ENCODE measurements at places on chromosomes 16 and 17. TPM values are rescaled to one million over a fixed set of nuclear protein-coding genes. Genes with fewer than 3 reads are reported as not detected.

- peaks cover 3% of the 10 kb centered on the region for H3K36me3 ChIP-seq
- no peaks in the 10 kb centered on the region for H3K27me3 ChIP-seq
- no peak for DNase-seq
- no peak overlapping the region for H3K4me3 ChIP-seq
Observed at GRCh38 chr17:46730679-46731078, 87.8 kb downstream of the WNT3 start.

DNA sequence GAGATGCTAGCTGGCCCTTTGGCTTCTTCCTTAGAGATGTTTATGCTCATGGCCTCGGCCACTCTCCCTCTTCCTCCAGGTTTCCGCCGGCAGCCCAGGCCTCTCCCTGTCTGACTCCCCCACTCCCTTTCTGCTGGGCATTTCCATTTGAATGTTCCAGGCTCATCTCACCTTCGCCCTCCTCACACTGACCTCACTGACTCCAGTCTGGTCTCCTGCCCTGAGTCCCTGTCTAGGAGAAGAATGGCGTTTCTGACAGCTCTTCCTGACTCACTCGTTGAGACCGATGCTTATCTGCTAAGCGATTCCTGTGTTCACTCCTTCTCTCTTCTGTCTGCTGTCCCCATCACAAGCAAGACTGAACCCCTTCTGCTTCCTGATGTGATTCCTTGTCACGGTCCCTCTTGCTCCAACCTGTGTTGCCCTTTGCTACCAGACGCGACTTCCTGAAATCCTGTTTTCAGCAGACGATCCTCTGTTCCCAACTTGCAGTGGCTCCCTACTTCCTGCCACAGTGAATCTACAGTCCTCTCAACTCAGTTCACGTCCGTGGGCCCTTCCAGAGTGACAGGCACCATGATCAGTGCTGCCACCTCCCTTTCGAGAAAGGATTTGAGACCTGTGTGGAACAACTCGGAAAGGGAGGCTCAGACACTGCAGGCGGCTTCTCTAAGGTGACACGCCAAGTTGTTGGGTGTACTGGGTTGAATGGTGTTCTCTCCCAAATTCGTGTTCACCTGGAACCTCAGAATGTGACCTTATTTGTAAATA lies 176.4 kb downstream of the MSI2 start:
- peaks cover 27% of the 10 kb centered on the region for H3K4me1 ChIP-seq
- H3K4me3 ChIP-seq = no peak overlapping the region
- no peaks in the 10 kb centered on the region for H3K27me3 ChIP-seq
- no peaks in the 10 kb centered on the region for H3K36me3 ChIP-seq
- DNase-seq = peak; percentile 57

DNA sequence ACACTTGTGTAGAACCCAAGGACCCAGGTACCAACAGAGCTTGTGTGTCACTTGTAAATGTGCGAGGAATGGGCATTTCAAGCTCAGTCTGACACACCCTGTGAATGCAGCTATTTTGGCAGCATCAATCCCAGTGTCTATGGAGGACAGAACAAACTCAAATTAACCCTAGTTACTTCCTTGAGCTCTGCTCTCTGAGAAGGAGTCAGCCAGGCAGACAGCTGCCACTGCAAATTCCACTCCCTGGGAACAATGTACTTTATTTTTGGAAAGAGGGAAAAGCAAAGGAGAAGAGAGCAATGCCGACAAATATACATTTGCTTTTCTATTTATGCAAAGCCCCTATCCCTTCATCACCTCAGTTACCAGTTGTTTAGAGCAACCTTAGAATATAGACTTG lies 48.4 kb upstream of the NOG start:
- H3K4me1 ChIP-seq = no peaks in the 10 kb centered on the region
- H3K27ac ChIP-seq = no peak overlapping the region
- no peaks in the 10 kb centered on the region for H3K27me3 ChIP-seq
- no peaks in the 10 kb centered on the region for H3K36me3 ChIP-seq

GRCh38 chr16:73166947-73167550 lies 119.1 kb upstream of the ZFHX3 start:
- peak overlapping the region; percentile 68 for H3K27ac ChIP-seq
- no peak overlapping the region for H3K4me3 ChIP-seq
- no peak for DNase-seq
- no peaks in the 10 kb centered on the region for H3K36me3 ChIP-seq

GRCh38 chr16:23175651-23176050 lies 6.9 kb upstream of the SCNN1G start:
- peaks cover 19% of the 10 kb centered on the region for H3K27me3 ChIP-seq
- no peak overlapping the region for H3K27ac ChIP-seq
- no peaks in the 10 kb centered on the region for H3K36me3 ChIP-seq
- no peak for DNase-seq
- H3K4me1 ChIP-seq = no peaks in the 10 kb centered on the region

GRCh38 chr17:76473541-76473985 lies 6.2 kb downstream of the AANAT start:
- H3K27me3 ChIP-seq = no peaks in the 10 kb centered on the region
- DNase-seq = no peak
- H3K4me1 ChIP-seq = no peaks in the 10 kb centered on the region
- no peak overlapping the region for H3K27ac ChIP-seq
- H3K4me3 ChIP-seq = no peak overlapping the region
- no peaks in the 10 kb centered on the region for H3K36me3 ChIP-seq

GRCh38 chr16:49619811-49620157 lies 236.1 kb downstream of the ZNF423 start:
- no peak overlapping the region for H3K4me3 ChIP-seq
- peak overlapping the region; percentile 87 for H3K27ac ChIP-seq
- H3K36me3 ChIP-seq = no peaks in the 10 kb centered on the region
- no peaks in the 10 kb centered on the region for H3K27me3 ChIP-seq
- DNase-seq = no peak
- H3K4me1 ChIP-seq = peaks cover 15% of the 10 kb centered on the region

DNA sequence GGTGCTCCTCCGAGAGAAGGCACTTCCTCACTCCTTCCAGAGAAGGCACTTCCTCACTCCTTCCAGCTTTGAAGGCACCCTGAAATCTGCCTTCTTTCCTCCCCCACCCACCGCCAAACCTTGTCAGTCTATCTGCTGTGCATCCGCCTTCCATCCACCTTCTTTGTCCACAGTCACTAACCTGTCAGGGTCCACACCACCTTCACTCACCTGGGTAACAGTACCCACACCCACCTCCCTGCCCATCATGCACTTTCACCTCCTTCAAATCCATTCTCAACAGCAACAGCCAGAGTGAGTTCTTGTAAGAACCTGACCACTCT lies 5.2 kb downstream of the CCDC102A start:
- no peaks in the 10 kb centered on the region for H3K36me3 ChIP-seq
- H3K4me1 ChIP-seq = peaks cover 29% of the 10 kb centered on the region
- no peaks in the 10 kb centered on the region for H3K27me3 ChIP-seq
- no peak overlapping the region for H3K4me3 ChIP-seq
- no peak overlapping the region for H3K27ac ChIP-seq

GRCh38 chr17:55903028-55903690 lies 152.3 kb downstream of the PCTP start:
- H3K27ac ChIP-seq = no peak overlapping the region
- H3K4me1 ChIP-seq = no peaks in the 10 kb centered on the region

- no peaks in the 10 kb centered on the region for H3K27me3 ChIP-seq
- peak; percentile 69 for DNase-seq
- H3K27ac ChIP-seq = no peak overlapping the region
Observed at GRCh38 chr17:75753514-75754377, 11.2 kb downstream of the GALK1 start.

Gene CDH1
- total RNA-seq = 0.88 TPM

Gene MYOCD
- 0.39 TPM for total RNA-seq
